ENCODE measurements at places on chromosomes 6 and 20.

DNA sequence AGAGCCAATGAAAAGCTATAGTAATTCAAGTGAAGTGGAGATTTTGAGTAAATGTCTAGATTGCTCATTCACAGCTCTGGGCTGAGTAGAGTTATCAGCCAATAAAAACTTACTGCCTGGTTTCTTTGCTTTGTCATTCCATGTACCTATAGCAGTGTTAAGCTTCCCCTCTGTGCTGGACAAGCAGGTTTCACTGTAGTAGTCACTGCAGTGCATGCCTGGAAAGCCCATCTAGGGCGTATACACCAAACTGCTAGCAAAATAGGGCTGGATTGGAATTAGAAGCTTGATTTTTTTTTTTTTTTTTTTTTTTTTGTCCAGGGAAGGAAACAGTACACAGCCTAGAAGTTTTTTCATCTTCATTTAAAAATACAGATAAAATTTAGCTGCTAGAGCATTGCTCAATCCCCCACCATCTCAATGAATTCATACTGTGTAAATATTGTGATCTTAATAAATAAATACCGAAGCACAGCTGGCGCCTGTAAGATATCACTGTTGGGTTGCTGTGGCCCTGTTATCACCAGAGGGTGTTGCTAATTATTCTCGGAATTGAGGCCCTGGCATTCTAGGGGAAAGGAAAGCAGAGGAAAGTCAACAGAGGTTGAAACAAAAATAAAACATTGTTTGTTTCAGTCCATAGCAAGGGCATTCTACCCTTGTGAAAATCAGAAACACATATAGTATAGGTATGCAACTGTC lies 968.5 kb upstream of the GJE1 start:
- H3K27ac ChIP-seq = no peak overlapping the region
- no peaks in the 10 kb centered on the region for H3K27me3 ChIP-seq
- H3K4me3 ChIP-seq = no peak overlapping the region
- DNase-seq = no peak
- peaks cover 5% of the 10 kb centered on the region for H3K4me1 ChIP-seq
- H3K36me3 ChIP-seq = peaks cover 5% of the 10 kb centered on the region

GRCh38 chr6:30544666-30545272 lies 11.5 kb downstream of the GNL1 start:
- no peak overlapping the region for H3K4me3 ChIP-seq
- DNase-seq = peak; percentile 14
- H3K4me1 ChIP-seq = peaks cover 15% of the 10 kb centered on the region
- peaks cover 18% of the 10 kb centered on the region for H3K36me3 ChIP-seq
- H3K27ac ChIP-seq = no peak overlapping the region

GRCh38 chr6:15622045-15622740 lies 40.6 kb downstream of the DTNBP1 start:
- H3K27me3 ChIP-seq = no peaks in the 10 kb centered on the region
- H3K36me3 ChIP-seq = peaks cover 17% of the 10 kb centered on the region
- peak overlapping the region; percentile 88 for H3K27ac ChIP-seq

DNA sequence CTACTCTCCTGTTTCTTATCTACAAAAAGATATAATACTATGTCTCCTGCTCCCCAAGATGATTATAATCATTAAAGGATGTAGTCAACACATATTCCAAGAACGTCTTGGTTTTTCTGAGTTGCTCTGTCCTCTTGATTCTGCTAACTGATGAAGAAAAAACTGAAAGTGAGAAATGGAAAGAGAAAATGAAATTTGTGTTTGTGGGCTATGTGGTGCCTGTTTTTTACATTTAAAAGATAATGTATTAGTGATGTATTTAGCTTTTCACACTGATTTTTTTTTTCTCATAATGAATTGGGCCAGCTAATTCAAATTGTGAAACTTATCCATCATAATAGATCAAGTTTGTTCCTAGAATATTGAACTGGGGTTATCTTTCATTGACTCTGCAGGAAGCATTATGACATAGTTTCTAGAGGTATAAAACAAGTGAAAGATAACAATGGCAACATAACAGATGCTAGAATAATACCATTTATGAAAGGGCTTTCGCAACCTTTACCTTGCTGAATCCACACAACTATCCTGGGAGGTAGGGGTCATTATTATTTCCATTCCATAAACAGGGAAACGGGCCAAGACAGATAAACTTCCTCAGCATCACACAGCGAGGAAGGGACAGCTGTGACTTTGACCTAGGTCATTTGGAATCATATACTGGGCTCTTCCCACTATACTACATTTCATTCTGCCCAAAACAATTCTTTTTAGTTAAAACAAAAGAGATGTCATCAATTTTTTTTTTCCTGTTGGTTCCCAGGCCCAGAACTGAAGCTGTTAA lies 336.7 kb downstream of the GJA1 start:
- peaks cover 5% of the 10 kb centered on the region for H3K27me3 ChIP-seq
- no peak overlapping the region for H3K27ac ChIP-seq
- DNase-seq = no peak
- H3K4me3 ChIP-seq = no peak overlapping the region

GRCh38 chr6:13331516-13332348 lies 3.4 kb upstream of the TBC1D7 start:
- H3K36me3 ChIP-seq = peaks cover under 1% of the 10 kb centered on the region
- peaks cover 10% of the 10 kb centered on the region for H3K27me3 ChIP-seq
- H3K4me3 ChIP-seq = no peak overlapping the region
- peaks cover 41% of the 10 kb centered on the region for H3K4me1 ChIP-seq

DNA sequence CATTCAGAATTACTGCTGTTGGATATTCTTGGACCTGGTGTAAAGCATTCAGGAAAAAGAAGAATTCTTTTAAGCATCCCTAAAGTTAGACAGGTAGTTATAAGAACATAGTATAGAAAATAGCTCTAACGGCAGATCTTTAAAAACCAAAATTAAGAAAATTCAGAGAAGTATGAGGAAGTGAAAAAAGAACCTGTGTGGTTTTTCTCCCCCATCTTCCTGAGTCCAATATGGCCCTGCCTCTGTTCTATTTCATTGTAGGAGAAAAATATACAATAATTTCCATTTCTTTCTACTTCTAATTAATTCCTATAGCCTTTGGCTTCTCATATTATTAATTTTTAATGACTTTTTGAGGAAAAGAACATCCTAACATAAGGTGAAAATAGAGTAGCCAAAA lies 47.1 kb downstream of the FHL5 start:
- no peak overlapping the region for H3K27ac ChIP-seq
- H3K36me3 ChIP-seq = no peaks in the 10 kb centered on the region
- no peaks in the 10 kb centered on the region for H3K27me3 ChIP-seq
- no peak for DNase-seq

DNA sequence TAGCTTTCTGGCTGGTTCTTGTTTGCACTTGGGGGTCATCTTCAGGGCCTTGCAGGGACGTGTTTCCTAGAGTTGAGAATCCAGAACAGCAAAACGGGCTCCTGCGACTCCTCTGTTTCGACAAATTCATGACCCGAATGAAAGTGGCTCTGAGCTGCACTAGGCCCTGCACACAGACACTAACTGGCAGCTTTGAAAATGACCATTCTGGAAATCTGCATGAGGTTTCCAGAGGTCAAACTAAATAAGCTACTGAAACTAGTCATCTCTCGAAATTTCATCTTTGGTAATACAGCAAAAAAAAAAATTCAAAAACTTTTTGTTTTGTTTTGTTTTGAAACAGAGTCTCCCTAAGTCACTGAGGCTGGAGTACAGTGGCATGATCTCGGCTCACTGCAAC lies 15.5 kb upstream of the BMP7 start:
- H3K4me1 ChIP-seq = peaks cover 83% of the 10 kb centered on the region
- H3K27me3 ChIP-seq = peaks cover 10% of the 10 kb centered on the region

- no peak within 1 kb of the TSS for H3K27ac ChIP-seq
- no peaks in the 10 kb centered on the region for H3K36me3 ChIP-seq
- H3K4me3 ChIP-seq = no peak within 1 kb of the TSS
- no peaks in the 10 kb centered on the region for H3K4me1 ChIP-seq
These were observed at the start of gene VNN1 for GRCh38 chr6:132713352-132714134. Gene VNN1 (minus strand): TSS chr6:132714055. CDS start chr6:132714035, 20 bp downstream.

GRCh38 chr20:12293900-12294299 lies 376.2 kb downstream of the BTBD3 start:
- peaks cover 8% of the 10 kb centered on the region for H3K36me3 ChIP-seq
- DNase-seq = no peak
- H3K27me3 ChIP-seq = peaks cover 4% of the 10 kb centered on the region
- no peak overlapping the region for H3K4me3 ChIP-seq
- no peak overlapping the region for H3K27ac ChIP-seq

- no peak overlapping the region for H3K4me3 ChIP-seq
- H3K27ac ChIP-seq = peak overlapping the region; percentile 42
- H3K36me3 ChIP-seq = peaks cover 16% of the 10 kb centered on the region
- no peak for DNase-seq
These were observed 201.2 kb upstream of the THBS2 start for GRCh38 chr6:169454872-169455204.

DNA sequence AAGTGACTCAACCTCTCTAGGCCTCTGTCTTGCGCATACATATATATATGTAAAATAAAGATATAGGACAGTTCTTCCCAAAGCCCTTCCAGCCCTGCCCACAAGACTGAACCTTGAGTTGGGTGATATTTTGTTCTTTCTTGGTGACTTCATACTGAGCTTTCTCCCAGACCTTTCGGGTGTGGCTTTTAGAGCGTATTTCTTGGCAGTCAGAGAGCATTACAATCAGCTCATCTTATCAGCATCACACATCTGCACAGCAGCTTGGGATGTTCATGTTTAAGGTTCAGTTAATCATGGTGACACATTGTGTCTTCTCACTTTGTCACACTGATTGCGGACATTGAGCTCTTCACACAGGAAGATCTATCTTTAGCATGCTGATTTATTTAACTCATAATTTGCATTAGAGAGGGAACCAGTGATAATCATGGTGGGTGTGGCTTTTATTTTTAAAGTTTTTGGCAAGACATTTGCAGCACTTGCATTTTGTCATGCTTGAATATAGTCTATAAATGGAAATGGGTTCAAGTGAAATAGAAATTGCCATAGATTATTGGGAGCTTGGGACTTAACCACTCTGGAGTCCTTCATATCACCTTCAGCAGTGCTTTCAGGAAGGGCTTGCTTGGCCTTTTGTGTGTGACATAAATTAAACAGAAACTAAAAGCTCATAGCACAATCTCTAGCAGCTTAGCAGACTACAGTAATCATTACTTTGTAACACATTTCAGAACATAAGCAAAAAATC lies 8.3 kb downstream of the KIF3B start:
- H3K27me3 ChIP-seq = no peaks in the 10 kb centered on the region
- H3K36me3 ChIP-seq = peaks cover 11% of the 10 kb centered on the region
- no peak for DNase-seq
- no peak overlapping the region for H3K27ac ChIP-seq
- no peak overlapping the region for H3K4me3 ChIP-seq
- no peaks in the 10 kb centered on the region for H3K4me1 ChIP-seq

DNA sequence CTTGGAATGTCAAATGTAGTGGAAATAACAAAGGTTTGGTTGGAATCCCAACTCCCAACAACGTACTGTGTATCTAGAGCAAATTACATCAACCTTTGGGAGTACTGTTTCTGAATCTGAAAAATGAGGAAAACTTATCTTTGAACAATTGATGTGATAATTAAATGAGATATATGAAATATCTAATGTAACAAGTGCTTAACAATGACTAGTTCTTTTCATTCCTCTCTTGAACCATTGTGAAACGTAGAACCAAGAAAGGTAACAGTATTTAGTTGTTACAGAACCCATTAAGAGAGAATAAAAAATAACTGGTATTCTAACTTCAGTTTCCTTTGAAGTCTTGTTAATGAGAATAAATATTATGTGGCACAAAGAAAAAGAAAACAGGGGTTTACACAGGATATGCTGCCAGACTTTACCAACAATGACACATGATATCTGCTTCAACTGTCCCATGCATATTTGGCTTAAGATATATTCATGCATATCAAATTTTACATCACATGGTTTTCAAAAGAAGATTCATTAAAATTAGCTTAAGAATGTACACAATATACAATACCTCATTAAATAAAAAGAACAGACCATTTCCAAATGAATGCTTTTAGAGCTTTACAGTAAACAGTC lies 111.8 kb downstream of the ATG5 start:
- DNase-seq = no peak
- no peak overlapping the region for H3K4me3 ChIP-seq
- no peaks in the 10 kb centered on the region for H3K27me3 ChIP-seq
- peak overlapping the region; percentile 75 for H3K27ac ChIP-seq
- H3K36me3 ChIP-seq = peaks cover 17% of the 10 kb centered on the region

- H3K27me3 ChIP-seq = peaks cover 6% of the 10 kb centered on the region
- no peak overlapping the region for H3K27ac ChIP-seq
- no peak overlapping the region for H3K4me3 ChIP-seq
- DNase-seq = no peak
- no peaks in the 10 kb centered on the region for H3K36me3 ChIP-seq
- H3K4me1 ChIP-seq = peaks cover 58% of the 10 kb centered on the region
These were observed 53.4 kb downstream of the LYRM2 start for GRCh38 chr6:89585154-89585553.

DNA sequence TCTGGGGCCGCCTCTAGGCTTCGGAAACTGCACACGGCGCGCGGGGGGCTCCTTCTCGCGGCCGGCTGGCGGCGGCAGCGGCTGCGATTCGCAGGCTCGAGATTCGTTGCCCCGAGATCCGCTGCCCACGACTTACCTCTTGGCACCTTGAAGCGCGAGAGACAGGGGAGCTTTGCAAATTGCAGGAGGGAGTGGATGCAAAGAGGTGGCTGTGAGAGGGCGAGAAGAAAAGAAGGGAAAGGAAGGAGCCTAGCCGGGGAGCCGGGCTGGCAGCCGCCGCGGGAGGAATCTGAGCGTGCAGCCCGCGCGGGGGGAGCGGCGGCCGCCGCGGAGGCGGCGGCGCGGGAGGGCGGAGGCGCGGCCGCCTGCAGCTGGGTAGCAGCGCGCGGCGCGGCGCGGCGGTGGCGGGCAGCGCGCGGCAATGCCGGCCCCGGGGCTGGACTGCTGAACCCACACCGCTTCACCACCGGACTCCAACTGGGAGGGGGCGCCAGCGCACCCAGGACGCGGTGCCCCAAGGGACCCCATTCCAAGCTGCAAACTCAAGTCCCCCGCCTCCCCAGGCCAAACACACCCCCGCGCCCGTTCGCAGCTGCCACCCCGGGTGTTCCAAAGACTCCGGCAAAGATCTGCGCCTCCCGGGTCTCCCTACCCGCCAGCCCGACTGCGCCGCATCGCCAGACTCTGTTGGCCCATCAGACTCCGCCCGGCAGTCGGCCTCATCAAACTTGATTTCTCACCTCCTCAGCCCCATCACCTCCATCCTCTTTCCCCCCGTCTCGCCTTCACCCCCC lies 44.2 kb upstream of the SUPT3H start:
- H3K27ac ChIP-seq = peak overlapping the region; percentile 82
- H3K4me1 ChIP-seq = peaks cover 38% of the 10 kb centered on the region
- H3K4me3 ChIP-seq = peak overlapping the region; percentile 95
- peaks cover 88% of the 10 kb centered on the region for H3K27me3 ChIP-seq
- H3K36me3 ChIP-seq = no peaks in the 10 kb centered on the region
- DNase-seq = peak; percentile 69

GRCh38 chr20:46118481-46119020 lies 437 bp downstream of the CD40 start:
- DNase-seq = peak; percentile 20
- H3K4me3 ChIP-seq = peak overlapping the region; percentile 82
- no peak overlapping the region for H3K27ac ChIP-seq
- H3K4me1 ChIP-seq = peaks cover 10% of the 10 kb centered on the region
- peaks cover 62% of the 10 kb centered on the region for H3K27me3 ChIP-seq

DNA sequence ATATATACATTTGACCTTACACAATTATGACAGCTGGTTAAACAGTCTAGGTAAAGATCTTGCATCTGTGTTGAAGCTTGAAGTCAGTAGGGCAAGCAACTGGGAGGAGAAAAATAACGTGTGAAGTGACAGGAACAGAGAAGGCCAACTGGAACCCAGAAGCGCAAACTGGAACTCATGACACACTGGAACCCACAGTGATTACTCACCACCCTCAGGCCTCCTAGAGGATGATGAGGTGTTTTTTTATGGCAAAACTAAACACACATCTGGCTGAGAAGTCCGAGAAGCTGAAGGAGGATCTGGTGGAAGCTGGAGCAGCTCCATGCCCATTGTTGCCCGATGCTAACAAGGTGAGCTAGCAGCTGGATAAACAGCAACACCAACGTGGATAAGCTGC lies 108.1 kb downstream of the TMEM200A start:
- H3K36me3 ChIP-seq = peaks cover 6% of the 10 kb centered on the region
- DNase-seq = no peak
- H3K27me3 ChIP-seq = peaks cover 5% of the 10 kb centered on the region

Data from nephron progenitor cell (in vitro differentiated cells).